ENCODE measurements at places on chromosomes 4 and X.

GRCh38 chr4:55871299-55871800 lies 17.9 kb downstream of the EXOC1 start:
- DNase-seq, result no peak

DNA sequence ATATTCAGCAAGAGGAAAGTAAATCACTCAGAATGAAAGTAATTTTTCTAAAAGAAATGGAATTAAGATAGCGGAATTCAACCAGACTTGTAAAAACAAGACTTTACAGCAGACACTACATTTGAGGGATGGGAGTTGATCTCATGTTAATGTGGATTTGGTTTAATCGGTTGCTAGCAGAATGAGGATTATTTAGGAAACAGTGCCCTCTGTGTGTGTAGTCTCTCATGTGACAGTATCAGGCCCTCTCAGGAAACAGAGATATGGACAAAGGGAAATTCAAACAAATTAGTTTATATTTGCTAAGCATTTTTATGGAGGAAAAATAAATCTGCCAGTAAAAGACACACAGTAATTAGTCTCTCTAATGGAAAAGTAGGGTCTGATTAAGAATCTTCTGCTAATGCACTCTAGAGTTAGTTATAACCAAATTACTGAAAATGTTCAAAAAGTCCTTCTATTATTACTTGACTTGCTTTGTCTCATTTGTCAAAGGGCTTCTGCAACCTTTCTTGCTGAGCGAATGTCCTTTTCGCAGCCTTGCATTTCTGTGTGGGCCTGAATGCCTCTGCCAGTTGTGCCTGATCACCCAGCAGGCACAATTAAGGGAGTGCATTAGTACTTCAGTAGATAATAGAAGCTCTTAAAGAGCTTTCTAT lies 1282.3 kb upstream of the TENM3 start:
- no peak for DNase-seq

GRCh38 chr4:121307445-121308327 lies 73.1 kb downstream of the QRFPR start:
- DNase-seq, result peak; percentile 19

- DNase-seq, result peak; percentile 11
These were observed 5.8 kb downstream of the ANOS1 start for GRCh38 chrX:8726031-8726652.

- no peak for DNase-seq
These were observed 2.7 kb downstream of the AFP start for GRCh38 chr4:73438582-73439215.

- no peak for DNase-seq
These were observed 248.0 kb upstream of the KCNIP4 start for GRCh38 chr4:22196551-22196950.

GRCh38 chrX:69128588-69128987 lies 36.7 kb downstream of the PJA1 start:
- peak; percentile 88 for DNase-seq

GRCh38 chr4:137393044-137393443 lies 139.2 kb downstream of the PCDH18 start:
- no peak for DNase-seq

GRCh38 chrX:16033331-16033730 lies 90.0 kb upstream of the GRPR start:
- no peak for DNase-seq

DNA sequence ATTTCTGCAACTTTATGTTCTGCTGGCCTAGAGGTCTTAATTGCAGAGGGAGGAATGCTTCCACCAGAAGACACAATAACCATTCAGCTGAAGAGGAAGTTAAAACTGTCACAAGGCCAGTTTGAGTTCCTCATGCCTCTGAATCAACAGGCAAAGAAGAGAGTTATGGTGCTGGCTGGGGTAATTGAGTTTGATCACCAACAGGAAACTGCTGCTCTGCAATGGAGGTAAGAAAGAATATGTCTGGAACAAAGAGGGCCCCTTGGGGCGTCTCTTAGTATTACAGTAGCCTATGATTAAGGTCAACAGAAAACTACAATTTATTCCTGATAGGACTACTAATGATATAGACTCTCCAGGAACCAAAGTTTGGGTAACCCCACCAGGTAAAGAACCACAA lies 744.0 kb downstream of the FSTL5 start:
- no peak for DNase-seq

- DNase-seq, result no peak
These were observed 5.5 kb downstream of the INPP4B start for GRCh38 chr4:142840516-142841123.

DNA sequence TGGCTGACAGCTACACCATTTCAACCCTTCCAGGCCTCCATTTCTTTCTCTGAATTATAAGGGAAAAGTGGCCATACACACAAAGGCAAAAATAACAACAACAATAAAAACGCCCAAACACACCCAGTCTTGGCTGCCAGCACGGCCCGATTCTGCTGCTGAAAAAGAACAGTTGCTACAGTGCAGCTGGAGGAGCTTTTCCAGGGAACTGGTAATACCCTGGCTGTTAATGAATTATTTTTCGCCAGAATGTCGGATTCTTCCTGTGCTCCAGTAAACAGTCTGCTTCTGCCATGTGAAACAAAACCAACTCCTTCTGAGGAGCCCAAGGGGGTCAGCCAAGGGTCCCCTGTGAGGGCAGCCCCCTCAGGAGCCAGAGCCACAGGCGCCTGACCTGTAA lies 6.6 kb downstream of the RAI2 start:
- DNase-seq, result no peak

DNA sequence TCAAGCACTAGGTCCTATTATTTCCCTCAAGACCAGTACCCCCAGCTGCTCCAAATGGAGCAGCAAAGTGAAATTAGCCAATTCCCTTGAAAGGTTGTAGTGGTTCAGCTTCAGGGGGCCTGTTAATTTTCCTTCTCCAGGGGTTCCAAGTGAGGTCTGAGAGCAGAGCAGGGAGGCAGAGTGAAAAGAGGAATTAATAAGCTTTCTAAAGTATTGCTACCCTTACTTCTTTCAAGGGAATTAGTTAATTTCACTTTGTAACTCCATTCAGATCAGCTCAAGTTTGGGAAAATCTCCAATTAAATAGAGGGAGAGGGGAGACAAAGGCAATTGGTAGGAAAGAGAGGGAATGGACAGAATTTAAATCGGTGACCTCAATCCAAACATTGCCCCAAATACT lies 78.7 kb upstream of the SLC7A11 start:
- DNase-seq, result no peak

- no peak for DNase-seq
These were observed 38.1 kb upstream of the STIM2 start for GRCh38 chr4:26822546-26822945.

DNA sequence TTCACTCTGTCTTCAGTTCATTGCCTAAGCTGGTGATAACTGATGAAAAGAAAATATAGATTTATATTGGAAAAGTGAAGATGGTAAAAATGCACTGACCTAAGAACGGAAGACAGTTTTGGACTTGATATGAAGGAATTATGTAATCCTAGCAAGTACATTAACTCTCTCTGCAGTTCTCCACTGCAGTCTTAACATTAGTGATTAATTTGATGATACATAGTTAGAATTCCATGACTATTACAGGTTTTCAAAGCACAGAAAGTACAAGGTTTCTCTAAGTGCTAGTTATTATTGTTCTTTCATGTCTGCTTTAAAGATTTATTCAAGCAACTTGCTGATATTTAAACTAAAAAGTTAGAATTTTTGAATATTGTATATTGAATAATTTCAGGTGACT lies 1591.7 kb upstream of the ADGRL3 start:
- DNase-seq, result no peak

- DNase-seq, result no peak
These were observed 67.6 kb upstream of the DCLK2 start for GRCh38 chr4:150010525-150011126.

GRCh38 chrX:68681443-68681941 lies 34.0 kb downstream of the STARD8 start:
- DNase-seq, result peak; percentile 93

DNA sequence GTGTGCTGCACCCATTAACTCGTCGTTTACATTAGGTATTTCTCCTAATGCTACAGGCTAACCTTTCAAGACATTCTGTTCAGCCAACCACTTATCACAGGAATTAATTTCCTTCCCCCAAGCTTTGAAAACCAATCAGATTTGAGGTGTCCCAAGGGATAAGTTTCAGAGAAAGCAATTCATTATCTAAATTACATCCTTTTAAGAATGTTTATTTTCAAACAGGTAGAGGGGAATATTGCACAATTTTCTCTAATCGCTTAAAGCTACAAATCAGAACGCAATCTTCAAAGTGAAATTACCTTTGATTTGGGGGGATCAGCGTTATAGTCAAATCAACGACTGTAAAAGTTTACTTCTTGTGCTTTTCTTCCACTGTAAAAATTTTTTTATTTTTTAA lies 1.6 kb downstream of the CLOCK start:
- no peak for DNase-seq

DNA sequence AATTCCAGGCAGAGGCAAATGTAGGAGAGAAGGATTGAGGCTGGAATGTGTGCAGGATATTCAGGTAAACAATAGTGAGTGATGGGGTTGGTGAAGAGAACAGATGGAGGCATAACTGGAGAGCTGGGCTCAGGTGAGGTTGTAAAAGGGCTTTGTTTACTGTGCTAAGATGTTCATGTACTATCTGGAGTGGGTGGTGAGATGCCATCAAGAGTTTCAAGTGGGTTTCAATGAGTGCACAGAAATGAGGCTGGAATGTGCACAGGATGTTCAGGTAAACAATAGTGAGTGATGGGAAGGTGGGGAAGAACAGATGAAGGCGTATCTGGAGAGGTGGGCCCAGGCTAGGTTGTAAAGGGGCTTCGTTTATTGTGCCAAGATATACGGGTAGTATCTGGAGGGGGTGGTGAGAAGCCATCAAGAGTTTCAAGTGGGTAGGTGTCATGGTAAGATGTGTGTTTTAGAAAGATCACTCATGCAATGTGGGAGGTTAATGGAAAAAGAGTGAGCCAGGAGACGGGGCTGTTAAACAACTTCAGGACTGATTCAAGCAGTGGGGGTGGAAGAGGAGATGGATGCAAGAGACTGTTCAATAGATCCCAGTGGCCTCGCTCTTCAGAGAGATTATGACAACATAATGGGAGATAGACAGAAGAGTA lies 25.4 kb upstream of the NMU start:
- no peak for DNase-seq

- no peak for DNase-seq
These were observed 56.3 kb downstream of the ATP8A1 start for GRCh38 chr4:42600578-42600977.
